ENCODE measurements at places on chromosomes 3 and 15.

DNA sequence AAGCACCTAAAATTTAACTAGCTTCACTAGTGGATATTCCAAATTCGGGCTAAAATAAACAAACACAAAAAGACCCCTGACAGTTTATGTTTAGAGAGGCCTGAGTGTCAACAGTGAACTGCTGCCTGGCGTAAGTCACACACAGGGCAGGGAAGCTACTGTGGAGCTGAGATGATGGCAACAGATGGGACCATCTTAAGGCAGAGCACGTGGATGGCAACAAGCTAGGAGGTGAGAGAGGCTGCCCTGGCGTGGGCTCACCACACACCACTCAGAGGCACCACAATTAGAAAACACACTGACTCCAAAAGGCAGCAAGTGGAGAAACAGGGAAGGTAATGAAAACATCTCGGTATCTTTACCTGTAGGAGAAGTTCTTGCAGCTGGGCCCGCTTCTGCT, 93.3 kb downstream of the ATP1B3 start:
- no peak for DNase-seq

GRCh38 chr3:1288805-1289494, 196.1 kb downstream of the CNTN6 start:
- no peak for DNase-seq

DNA sequence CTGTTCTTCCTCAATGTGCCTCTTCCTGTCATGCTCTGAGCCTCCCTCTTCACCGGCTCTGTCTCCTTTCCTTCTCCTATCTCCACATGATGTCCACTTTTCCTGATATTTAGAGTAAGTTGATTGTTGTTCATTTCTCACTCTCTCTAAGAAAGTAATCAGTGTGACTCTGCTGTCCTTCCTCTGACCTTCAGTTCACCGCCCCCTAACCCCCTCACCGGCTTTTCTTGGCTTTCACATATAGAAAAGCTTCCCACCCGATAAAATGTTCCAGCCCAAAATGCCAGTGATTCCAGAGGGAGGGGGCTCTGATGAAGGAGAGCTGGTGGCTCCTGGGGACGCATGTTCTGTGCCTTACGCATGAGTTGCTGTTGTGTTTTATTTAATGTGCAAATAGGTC, 120.5 kb upstream of the ABHD17C start:
- DNase-seq, result no peak

- DNase-seq, result peak; percentile 63
Measured at GRCh38 chr3:169147238-169148008, 516.1 kb downstream of the MECOM start.

DNA sequence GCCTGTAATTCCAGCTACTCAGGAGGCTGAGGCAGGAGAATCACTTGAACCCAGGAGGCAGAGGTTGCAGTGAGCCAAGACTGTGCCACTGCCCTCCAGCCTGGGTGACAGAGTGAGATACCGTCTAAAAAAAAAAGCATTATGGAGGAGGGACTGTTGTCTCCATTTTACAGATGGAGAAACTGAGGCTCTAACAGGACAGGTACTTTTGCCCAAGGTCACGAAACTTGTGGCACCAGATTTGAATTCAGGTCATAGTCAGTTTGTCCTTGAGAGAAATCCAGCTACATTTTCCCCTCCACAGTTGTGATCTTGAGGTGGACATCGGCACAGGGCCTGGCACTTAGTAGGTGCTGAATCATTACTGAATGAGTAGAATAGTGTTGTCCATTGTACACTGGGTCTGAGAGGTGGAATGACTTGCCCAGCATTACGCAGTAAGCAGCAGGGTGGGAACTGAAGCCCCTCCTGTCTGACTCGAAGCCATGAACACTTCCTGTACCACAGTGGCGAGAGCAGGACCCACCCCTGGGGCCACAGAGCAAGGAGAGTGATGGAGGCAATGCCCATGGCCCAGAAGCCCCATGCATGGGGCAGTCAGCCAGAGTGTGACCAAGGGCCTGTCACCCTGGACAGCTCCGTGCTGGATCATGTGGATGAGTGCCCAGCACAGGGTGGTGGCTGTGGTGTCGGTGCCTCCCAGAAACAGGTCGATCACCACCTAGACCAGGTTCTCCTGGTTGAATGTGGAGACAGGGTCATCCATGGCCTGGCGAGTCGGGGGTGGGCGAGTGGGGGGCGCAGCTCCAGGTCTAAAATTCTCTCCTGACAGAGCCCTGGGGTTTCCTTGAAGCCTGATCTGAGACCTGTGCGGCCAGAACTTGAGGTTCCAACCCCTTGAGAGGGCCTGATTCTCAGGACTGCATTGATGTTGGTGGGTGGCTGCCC, 20.4 kb upstream of the PARL start:
- peak; percentile 9 for DNase-seq

GRCh38 chr3:150303768-150304167, 104.3 kb upstream of the TSC22D2 start:
- no peak for DNase-seq

DNA sequence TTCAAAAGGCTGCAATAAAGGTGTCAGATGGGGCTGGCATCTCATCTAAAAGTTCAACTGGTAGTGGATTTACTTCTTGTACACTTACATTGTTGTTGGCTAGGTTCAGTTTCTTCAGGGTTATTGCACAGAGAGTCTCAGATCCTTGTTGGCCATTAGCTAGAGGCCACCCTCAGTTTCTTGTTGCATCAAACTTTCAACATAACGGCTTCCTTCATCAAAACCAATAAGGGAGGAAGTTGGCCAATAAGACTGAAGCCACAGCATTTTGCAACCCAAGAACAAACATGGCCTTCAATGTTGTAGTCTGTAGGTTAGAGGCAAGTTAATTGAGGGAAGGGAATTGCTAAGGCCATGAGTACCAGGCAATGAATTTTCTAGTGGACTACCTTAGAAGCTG, 218.0 kb downstream of the ZBBX start:
- no peak for DNase-seq

- DNase-seq, result no peak
Measured at GRCh38 chr3:183819831-183820230, 5.5 kb downstream of the MAP6D1 start.

DNA sequence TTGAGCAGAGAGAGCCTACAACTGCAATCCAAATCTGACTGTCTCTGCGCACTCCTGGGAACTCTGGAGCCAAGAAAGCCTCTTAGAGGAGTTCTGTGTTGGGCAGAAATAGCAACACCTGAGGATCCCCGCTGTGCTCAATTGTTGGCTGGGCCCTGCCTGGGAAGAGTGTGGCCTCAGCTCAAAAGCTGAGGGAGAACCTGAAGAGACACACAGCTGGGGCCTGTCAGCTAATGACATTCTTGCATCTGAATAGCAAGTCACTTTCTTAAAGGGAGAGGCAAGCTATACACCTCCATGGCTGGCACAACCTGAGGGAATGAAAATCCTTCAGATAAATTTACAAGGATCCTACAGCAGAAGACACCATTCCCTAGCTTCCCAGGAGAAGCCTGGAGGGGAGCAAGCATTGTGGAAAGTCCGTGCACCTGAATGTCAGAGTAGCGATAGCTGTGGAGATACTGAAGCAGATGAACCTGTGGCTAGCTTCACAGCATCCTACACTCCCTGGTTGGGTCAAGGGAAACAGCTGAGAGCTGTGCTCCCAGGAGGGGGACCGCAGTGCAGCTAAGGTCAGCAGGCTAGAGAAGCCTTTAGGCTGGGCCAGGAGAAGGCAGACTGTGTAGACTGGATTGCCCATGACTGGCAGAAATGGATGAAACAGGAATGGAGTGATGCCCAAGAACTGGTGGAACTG, 159.9 kb upstream of the PFN2 start:
- DNase-seq, result no peak

GRCh38 chr15:99436542-99437314, 129.1 kb upstream of the MEF2A start:
- no peak for DNase-seq

GRCh38 chr3:115248274-115248673, 101.2 kb upstream of the ZBTB20 start:
- peak; percentile 70 for DNase-seq

DNA sequence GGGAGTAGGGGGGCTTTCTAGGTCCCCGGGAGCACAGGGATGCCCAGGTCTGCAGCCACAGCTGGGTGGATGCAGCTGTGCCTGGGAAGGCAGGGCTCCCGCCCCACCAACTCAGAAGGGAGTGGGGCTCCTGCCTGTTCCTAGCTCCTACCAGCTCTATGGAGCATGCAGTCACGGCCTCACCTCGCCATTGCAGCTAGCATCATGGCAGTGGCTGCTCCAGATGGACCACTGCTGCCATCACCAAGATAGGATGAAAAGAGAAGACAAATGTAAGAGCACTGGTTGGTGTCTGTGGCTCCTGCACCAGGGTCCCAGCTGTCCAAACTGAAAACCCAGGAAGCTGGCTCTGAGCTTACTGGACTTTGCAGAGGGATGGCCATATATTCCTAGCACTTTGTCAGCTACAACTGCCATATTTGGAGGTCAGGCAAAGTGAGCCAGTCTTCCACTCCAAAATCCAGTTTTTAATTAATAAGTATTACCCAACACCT, 3.0 kb upstream of the LIMD1 start:
- no peak for DNase-seq

- no peak for DNase-seq
Measured at GRCh38 chr3:154776549-154777225, 303.4 kb upstream of the MME start.

DNA sequence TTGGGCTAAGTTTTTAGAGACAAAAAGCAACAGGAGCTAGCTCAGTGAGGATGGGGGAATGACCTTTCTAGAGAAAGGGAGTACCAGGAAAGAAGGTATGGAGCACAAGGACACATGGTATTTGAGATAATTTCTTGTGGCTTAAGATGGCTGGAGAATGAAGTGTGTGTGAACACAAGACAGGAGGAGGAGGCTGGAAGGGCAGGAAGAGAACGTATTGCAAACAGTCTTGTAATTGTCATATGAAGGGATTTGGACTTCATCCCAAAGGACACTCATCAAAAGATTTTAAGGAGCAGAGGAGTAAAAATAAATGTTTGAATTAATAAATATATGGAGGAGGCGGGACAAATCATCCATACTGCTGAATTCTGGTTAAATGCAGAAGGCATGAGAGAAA, 268.6 kb upstream of the NR2E3 start:
- no peak for DNase-seq

DNA sequence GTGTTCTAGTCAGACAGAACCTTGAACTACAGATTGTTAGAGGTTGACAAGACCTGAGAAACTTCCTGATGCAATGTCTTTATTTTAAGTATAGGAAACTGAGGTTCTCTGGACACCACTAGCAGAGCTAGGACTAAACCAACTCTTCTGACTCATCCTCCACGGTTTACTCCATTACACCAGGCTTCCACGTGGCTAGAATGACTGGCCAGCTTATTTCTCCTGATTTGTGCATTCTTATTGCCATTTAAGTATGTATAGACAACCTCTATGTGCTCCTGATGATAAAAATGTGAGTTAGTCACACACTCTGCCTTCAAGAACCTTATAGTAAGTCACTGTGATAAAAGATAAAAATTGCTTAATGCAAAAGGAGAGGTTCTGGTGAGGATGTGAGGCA, 182.7 kb downstream of the MEX3B start:
- peak; percentile 58 for DNase-seq

- no peak for DNase-seq
Measured at GRCh38 chr15:66163553-66163952, 90.0 kb downstream of the MEGF11 start.

DNA sequence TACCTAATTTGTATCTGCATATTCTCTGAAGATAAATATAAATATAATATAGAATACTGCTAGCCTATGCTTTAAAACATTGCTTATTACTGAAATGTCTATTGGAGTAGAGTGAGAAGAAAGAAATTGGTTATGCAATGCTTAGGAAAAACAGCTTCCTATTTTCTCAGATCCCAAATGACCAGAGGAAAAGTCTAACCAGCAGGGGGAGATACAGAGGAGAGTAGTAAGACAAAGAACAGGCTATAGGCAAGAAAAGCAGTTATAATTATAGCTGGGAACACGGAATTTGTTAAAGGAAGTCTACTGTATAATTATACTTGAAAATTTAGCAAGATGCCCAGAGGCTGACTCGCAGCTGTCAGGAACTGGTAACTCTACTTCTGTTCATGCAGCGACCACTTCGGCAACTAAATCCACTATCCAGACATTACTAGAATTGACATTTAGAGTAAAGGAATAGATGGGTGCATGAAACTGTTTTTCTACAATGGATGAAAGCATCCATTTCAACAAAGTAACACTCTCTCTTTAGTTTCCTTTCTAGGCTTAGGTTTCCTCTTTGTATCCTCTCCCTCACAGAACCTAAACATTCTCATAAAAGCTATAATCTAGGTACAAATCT, 97.2 kb downstream of the TBC1D5 start:
- DNase-seq, result peak; percentile 75

GRCh38 chr3:45261333-45262110, 35.4 kb upstream of the TMEM158 start:
- peak; percentile 41 for DNase-seq

DNA sequence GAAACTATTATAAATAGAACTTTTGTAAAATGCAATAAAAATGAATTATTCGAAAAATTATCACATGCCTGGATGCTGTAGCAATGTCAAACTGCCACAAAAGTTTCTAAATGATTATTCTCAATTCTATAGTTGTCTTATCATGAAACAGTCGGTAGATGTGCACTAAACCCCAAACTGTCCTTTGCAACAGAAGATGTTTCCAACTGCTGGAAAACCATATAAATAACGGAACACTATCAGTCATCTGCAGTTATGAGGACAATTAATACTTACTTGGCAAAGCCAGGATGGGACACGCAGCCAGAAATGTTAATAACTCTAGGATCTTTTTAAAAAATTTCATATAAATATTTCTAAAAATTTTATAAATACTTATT, 17.5 kb downstream of the EMC4 start:
- no peak for DNase-seq

DNA sequence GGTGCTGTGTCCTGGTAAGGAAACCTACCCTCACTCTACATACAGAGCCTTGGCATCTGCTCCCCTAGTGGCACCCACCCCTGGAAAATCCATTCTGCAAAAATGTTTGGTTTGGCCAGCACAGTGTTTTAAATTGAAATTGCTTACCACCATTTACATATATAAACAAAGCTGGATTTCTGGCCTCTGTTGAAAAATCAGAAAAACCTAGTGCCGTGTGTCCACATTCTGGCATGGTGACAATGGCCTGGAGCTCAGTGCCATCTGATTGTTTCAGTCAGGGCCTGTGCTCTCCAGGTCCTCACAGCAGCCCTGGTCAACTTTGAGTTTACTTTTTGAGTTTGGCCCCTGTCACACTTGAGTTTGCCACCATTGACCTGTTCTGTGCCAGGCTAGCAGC, 2.9 kb upstream of the IL17RC start:
- DNase-seq, result no peak
